ENCODE measurements at places on chromosomes 1 and 21. TPM values are rescaled to one million over a fixed set of nuclear protein-coding genes. Genes with fewer than 3 reads are reported as not detected.

The CCDC27 gene
- total RNA-seq: not detected

The LMX1A gene
- total RNA-seq: not detected

The FMO5 gene
- 0.34 TPM for total RNA-seq

The GPATCH3 gene
- total RNA-seq: 9.5 TPM

The PDZK1IP1 gene
- total RNA-seq: 7.9 TPM

The RUNX3 gene
- 6.2 TPM for total RNA-seq

The HAO2 gene
- total RNA-seq: not detected

The PLA2G2D gene
- not detected for total RNA-seq

The GRHL3 gene
- 0.39 TPM for total RNA-seq

The ATP1A4 gene
- total RNA-seq: not detected

The CFAP57 gene
- total RNA-seq: 0.31 TPM

The PLCH2 gene
- total RNA-seq: 0.36 TPM

The TPTE gene
- not detected for total RNA-seq

The AGT gene
- 0.14 TPM for total RNA-seq

The UBL4B gene
- not detected for total RNA-seq

The RPTN gene
- total RNA-seq: not detected

The C1QC gene
- not detected for total RNA-seq

The CTBS gene
- total RNA-seq: 6.2 TPM

The ADAM30 gene
- not detected for total RNA-seq

The AMPD1 gene
- total RNA-seq: not detected

The SYT14 gene
- total RNA-seq: 0.05 TPM

The CNIH3 gene
- total RNA-seq: 0.62 TPM

The SYPL2 gene
- 0.10 TPM for total RNA-seq

The CTH gene
- total RNA-seq: 2.1 TPM

The C2CD4D gene
- total RNA-seq: not detected

The ADGRB2 gene
- total RNA-seq: 7.7 TPM

The CASQ1 gene
- not detected for total RNA-seq

The HPCA gene
- 0.14 TPM for total RNA-seq

The CLEC20A gene
- total RNA-seq: not detected

The DSCAM gene
- not detected for total RNA-seq
